ENCODE measurements at places on chromosomes 2 and 18.

- no peak for DNase-seq
Measured at GRCh38 chr2:236954641-236955040, 131.0 kb upstream of the COPS8 start.

DNA sequence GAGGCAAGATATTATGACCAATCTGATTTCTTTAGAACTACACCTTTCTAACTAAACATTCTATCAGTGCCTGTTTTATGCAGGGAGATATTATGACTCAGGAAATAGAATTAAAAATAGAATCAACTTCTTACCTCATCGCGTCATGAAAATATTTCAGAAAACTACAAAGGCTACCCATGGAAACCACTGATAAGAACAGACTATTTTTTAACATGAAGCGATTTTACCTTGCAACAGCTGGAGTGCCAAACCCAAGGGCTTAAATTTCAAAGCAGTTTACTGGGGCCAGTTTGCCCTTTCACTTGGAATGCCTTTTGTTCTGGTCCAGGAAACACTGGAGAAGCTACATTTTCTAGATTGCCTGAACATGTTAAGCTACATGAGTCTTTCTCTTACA lies 304.8 kb upstream of the CCDC68 start:
- peak; percentile 29 for DNase-seq

DNA sequence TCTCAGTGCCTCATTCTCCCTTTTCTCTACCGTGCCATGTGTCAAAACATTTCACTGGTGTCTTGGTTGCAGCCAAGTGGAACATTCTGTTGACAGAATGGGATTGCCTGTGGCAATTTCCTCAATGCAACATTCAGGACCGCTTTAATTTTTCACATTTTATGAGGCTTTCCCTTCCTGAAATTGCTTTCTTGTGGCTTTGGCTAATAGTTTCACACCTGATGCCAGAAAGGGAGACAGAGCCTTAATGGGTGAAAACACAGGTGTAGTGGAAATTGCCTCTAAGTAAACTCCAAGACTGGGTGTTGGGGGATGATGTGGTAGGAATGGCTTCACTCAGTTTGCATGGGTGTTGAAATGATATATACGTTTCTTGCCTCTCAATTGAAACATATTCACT lies 278.3 kb downstream of the TSN start:
- DNase-seq, result no peak

DNA sequence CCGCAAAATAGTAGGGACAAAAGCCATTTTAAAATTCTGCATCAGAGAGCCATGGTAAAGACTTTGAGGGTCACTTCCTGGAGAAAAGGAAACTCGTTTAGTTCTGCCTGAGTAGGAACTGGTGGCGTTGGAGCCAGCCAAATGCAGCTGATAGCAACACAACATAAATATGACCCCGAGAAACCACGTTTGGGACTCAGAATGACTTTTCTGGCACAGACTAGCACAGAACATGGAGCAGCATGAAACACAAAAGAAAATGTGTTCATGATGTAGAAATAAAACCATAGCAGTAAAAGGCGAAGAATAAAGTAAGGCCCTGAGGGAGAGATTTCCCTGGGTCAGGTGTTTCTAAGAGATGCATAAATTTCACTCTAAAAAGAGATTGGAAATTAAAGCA lies 149.2 kb upstream of the KLHL29 start:
- no peak for DNase-seq

DNA sequence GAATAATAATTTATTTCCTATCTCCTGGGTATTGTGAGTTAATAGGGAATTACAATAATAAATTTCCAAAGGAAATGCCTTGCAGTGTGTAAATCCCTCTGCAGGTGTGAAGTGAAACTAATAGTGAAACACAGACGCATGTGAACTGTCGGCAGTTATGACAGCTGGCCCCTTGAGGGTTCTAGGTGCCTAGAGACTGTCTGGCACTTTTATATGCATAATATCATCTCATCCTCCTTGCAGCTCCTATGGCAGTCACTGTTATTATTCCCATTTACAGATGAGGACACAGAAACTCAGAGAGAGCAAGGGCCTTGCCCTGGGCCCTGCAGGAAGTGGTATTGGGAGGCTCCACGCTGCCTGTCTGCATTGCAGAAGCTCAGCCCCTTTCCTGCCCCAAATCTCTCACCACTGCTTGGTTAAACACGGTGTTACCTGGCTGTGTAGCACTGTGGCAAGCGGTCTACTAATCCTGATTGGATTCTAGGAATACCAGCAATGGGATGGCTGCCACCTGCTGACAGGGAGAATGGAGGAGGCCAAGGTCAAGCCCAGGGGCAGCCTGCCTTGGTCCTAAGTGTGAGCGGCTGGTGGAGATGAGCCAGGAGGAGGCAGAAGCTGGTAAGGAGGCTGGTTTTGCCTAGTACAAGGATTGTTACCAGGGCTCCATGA lies 32.8 kb upstream of the ACKR3 start:
- no peak for DNase-seq

- no peak for DNase-seq
Measured at GRCh38 chr2:136055929-136056688, 61.8 kb downstream of the CXCR4 start.

DNA sequence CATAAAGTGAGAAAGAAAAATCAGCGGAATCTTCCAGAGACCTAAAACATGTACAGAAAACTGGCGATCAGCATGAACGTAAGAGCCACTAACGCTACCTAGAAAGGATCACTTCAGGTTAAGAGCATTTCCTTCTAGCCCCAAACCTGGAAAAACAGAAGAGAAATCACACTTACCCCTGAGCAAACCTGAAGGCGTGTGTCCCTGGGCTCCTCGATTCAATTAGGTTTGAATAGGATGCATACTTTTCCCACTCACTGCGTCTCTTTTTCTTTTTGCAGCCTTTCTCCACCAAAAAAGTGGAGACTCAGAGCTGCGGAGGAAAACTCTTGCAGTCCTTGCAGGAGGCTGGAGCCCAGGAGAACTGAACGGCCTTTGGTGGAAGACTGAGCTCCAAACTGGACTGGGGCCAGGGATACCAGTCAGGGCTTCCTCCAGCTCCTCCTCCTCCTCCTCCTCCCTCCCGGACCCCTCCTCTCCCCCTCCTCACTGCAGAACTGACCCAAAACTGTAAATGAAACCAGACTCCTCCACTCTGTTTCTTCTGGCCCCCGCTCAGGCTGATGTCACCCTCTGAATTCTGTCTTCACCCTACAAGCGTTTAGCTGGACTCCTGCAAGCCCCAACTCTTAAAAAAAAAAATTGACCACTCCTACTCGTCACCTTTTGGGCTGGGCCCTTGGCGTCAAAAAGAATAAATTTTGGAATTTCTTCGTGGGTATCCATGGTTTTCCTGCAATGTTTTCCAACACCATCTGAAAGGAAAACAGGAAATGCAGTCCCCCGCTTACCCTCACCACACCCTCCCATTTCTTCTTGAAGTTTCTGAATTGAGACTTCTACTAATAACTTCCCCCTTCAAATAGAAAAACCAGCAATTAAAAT lies at the start of gene COL6A3:
TSS of gene COL6A3 (minus strand) at position 388 of the 885 bp plus-strand sequence. CDS start 17,347 bp downstream, outside the sequence.
- no peak for DNase-seq

DNA sequence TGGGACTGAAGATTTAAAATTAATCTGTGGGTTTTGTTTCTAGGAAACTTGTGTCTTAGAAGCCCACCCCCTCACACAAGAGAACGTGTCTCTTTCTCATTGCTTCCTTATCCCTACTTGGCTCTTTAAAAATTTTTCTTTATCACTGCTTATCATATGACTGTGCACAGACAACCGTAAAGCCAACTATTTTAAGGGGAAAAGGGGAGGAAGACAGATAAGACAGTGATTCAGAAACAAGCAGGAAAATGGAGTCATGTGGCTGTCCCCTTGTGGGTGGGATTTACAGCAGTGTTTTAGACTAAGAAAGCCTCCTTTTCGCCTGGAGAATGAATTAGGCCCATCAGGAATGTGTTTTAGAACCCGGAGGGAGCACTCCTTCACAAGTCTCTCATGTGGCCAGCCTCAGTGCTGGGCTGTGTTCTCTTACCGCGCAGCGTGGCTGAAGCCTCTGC lies 17.6 kb downstream of the PRKCE start:
- DNase-seq, result no peak

- DNase-seq, result no peak
Measured at GRCh38 chr2:186641132-186641806, 51.4 kb downstream of the ITGAV start.

DNA sequence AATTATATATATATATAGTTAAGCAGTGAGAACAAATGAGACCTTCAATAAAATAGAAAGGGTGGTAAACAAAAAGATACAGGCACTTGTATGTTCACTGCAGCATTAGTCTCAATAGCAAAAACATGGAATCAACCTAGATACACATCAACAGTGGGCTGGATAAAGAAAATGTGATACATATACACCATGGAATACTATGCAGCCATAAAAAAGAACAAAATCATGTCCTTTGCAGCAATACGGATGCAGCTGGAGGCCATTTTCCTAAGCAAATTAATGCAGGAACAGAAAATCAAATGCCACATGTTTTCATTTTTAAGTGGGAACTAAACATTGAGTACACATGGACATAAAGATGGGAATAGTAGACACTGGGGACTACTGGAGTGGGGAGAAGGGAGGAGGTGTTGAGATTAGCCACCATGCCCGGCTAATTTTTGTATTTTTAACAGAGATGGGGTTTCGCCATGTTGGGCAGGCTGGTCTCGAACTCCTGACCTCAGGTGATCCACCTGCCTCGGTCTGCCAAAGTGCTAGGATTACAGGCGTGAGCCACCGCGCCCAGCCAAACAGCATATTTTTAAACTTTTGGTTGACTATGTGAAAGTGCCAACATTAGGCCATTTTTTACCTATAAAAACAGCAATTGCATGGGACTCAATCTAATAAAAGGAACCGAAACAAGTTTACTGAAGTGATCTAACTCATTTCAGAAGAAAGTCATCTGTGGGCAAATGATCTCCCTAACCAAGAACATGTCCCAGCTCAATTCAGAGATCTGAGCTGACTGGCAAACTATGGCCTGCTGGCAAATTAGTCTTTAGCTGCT lies 23.7 kb downstream of the ICA1L start:
- DNase-seq, result no peak

- no peak for DNase-seq
Measured at GRCh38 chr2:3631161-3631850, 26.7 kb upstream of the ALLC start.

GRCh38 chr2:112973156-112973555 lies 4.7 kb upstream of the IL36G start:
- no peak for DNase-seq

DNA sequence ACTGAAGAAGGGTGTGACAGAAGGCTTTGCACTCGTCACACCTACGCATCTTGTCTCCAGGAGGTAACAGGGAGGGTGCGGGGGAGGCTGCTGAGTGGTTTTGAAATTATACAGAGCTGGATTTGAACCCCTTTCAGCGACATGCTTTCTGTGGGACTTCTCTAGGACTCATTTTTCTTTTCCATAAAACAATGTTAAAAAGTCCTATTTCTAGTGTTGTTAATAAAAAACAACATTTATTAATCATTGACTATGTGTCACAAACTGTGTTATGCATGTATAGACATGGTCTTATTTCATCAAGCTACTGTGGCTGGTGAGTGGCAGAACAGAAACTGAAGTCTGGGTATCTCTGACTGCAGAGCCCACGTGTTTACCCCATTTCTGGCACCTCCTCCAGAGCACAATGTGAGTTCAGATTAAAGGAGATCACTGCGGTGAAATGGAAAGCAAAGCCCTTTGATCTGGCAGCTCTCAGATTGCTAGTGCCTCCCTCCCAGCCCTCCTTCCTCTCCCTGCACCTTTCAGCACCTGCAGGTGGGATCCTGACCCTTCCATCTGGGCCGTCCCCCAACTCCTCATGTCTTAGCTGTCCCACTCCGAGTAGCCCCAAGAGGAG lies 315.5 kb upstream of the MYT1L start:
- peak; percentile 68 for DNase-seq

DNA sequence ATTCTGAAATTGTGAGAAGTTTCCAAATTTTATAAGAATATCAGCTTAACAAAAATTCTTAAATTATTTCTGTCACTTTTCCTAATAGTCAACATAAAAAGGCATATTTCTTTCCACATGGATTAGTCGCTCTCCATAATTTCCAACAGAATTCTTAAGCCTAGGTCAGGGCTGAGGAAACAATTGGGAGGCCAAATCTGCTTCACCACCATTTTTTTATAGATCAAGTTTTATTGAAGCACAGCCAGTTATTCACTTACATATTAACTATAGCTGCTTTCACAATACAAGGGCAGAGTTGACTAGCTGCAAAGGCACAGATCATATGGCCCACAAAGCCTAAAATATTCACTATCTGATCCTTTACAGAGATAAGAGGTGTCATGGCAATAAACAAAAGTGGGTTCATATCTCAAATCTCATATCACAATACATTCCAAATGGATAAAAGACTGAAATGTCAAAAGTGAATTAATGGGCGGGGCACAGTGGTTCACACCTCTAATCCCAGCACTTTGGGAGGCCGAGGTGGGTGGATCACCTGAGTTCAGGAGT lies 18.7 kb downstream of the MEMO1 start:
- DNase-seq, result no peak

DNA sequence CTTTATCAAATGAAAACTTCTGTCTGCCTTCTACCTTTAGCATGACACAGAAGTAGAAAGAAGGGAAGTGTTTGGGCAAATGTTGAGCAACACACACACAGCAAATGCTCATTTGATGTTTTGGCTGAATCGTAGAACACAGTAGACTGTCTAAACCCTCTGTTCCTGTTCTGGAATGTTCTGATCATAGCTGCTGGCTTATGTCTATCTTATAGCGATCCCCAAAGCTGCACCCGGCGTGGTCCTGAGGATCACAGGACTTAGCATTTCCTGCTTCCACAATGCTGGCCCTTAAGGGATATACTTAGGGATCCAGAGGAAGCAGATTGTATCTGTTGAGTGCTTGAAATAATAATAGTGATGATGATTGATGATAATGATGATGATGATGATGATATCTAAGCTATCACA lies 15.2 kb downstream of the GNLY start:
- DNase-seq, result no peak

Data from NCI-H510A treated with DMSO at 0.1 percent for 48 hours (cell line).